ENCODE measurements at places on chromosomes 13 and 19.
A peak's percentile ranks its signal among the peaks of the same experiment; 100 is the strongest.

DNA sequence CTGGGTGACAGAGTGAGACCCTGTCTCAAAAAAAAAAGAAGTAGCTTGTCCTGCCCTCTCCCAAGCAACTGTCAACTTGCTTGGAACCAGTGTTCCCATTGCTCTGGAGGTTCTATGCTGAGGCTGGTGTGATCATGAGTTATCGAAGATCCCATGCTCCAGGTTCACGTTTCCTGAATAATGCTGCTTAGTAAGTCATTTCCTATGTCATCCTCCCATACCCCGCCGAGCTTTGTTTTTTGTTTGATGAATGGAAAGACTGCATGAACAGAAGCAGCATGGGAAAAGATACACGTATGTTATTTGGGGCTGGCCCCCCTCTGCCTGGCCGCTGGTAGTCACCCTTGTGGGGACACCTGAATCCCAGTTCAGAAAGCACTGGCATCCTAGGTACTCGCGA is 11.3 kb downstream of the SLC25A42 start:
- DNase-seq = no peak

DNA sequence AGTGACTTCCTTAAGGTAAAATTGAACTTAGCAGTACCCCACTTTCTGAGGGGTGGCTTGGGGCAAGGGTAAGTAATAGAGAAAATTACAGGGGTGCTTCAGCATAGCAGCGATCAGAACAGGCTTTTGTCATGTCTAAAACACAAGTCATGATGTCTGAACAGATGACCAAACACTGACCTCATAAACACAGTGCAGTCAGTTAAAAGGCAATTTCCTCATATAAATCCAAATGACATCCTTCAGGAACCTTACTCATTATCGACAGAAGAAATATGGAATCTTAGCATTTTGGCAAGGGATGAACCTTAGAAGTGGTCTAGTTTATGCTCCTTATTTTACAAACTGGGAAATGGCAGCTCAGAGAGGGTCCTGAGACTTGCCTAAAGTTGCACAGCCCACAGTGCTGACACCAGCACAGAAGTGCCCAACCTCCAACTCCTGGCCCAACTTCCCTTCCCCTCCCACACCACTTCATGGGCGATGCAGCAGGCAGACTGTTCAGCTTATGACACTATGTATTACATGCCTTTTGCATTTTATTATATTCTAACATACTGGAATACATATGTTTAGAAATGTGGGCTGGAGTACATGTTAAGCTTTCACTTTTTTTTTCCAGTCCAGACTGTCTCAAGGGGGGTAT is 3.6 kb downstream of the GJA3 start:
- DNase-seq = no peak

GRCh38 chr13:78054157-78054556 is 135.5 kb upstream of the EDNRB start:
- DNase-seq = no peak

- DNase-seq = no peak
These were observed 11.9 kb downstream of the KLC3 start for GRCh38 chr19:45352471-45352870.

- no peak for DNase-seq
These were observed 436.8 kb downstream of the FGF14 start for GRCh38 chr13:101965096-101965495.

- DNase-seq = no peak
These were observed 390.4 kb downstream of the RFC3 start for GRCh38 chr13:34208336-34208735.

- DNase-seq = no peak
These were observed 89.7 kb downstream of the ZAR1L start for GRCh38 chr13:32225481-32225931.

GRCh38 chr13:65677906-65678305 is 1552.2 kb downstream of the PCDH9 start:
- DNase-seq = no peak

- DNase-seq = no peak
These were observed 25.6 kb downstream of the NOSIP start for GRCh38 chr19:49554701-49555181.

- peak; percentile 62 for DNase-seq
These were observed 671 bp downstream of the ZDHHC20 start for GRCh38 chr13:21458451-21458812.

DNA sequence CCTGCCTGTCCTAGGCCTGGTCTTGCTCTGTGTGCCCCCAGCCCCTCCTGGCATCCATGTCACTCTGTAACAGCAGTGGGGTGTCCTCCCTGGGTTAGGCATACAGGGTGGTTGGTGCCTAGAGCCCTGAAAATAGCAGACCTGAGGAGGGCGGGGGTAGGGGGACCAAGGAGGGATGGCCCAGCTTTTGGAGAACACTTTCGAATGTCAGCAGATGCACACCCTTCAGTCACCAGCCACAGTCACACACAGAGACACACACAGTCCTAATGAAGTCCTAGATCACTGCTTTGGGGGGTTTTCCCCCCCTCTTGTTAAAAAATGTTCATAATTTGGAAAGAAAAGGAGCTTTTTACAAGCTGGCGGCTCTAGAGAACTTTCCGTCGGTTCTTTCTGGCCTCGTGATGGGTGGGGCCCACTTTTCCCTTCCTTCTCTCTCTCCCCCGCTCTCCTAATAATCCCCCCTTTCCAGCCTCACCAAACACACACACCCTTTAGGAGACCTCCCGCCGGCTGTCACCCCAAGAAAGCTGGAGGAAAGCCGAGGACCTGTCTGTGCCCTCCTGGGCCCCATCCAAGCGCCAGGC is 47.9 kb downstream of the LYL1 start:
- no peak for DNase-seq

GRCh38 chr19:30587869-30588268 is 215.7 kb downstream of the ZNF536 start:
- no peak for DNase-seq

- DNase-seq = no peak
These were observed 23.2 kb upstream of the EEF1AKMT1 start for GRCh38 chr13:20796791-20797508.

DNA sequence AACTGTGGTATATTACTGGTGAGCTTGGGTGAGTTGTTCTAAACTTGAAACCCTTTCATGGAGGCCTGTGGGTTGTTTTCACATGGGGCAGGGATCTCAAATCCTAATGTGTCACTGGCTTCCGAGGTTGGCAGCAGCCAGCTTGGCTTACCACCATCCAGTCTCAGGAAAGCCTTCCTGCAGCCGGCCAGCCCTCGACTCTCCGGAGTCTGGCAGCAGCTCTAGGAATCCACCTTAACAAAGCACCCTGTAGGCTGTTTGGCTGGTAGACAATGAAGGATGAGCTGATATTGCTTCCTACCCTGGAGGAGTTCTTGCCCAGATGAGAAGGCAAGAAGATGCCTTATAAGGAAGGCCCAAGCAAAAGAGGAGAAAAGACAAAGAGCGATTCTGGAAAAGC is 188.3 kb downstream of the KLF12 start:
- DNase-seq = no peak

DNA sequence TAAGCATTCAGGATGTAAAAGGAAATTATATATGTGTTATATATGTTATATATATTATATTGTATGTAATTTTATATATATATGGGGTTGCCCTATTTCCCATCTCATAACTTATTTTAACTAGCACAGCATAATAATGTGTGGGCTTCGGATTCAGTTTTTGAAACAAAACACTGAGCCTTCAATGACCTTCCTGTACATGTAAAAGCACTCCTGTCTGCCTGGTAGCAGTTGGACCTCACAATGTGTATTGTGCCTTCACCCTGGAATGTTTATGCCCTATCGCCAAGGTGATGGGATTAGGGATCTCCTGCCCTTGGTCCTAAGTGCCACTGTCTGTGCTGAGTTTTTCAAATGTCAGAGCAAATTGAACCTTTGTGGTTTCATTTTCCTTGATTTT is 968.8 kb downstream of the TUBA3C start:
- DNase-seq = no peak

DNA sequence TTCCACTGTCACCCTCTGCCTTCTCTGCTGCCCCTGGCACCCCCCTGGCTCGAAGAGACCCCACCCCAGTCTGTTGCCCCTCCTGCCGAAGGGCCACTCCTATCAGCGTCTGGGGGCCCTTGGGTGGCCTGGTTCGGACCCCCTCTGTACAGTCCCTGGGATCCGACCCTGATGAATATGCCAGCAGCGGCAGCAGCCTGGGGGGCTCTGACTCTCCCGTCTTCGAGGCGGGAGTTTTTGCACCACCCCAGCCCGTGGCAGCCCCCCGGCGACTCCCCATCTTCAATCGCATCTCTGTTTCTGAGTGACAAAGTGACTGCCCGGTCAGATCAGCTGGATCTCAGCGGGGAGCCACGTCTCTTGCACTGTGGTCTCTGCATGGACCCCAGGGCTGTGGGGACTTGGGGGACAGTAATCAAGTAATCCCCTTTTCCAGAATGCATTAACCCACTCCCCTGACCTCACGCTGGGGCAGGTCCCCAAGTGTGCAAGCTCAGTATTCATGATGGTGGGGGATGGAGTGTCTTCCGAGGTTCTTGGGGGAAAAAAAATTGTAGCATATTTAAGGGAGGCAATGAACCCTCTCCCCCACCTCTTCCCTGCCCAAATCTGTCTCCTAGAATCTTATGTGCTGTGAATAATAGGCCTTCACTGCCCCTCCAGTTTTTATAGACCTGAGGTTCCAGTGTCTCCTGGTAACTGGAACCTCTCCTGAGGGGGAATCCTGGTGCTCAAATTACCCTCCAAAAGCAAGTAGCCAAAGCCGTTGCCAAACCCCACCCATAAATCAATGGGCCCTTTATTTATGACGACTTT is 2.0 kb downstream of the ZFP36 start:
- DNase-seq = no peak

DNA sequence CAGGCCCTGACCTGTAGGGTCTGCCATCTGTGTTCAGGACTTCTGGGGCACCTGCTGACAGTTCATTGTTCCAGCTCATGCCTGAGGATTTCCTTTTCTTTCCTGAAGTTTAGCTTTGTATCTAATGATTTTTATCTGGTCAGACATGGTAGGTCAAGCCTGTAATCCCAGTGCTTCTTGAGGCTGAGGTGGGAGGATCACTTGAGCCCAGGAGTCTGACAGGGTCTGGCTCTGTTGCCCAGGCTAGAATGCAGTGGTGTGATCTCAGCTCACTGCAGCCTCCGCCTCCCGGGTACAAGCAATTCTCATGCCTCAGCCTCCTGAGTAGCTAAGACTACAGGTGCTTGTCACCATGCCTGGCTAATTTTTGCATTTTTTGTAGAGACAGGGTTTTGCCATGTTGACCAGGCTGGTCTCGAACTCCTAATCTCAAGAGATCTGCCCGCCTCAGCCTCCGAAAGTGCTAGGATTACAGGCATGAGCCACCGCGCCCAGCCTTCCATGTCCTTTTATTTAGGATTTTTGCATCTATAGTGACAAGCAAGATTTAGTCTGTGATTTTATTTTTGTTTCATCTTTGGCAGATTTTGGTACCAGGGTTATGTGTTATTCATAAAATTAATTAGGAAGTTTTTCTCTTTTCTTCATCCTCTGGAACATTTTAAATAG is 33.2 kb downstream of the CHST8 start:
- DNase-seq = no peak

GRCh38 chr13:42553098-42554046 is 20.6 kb upstream of the TNFSF11 start:
- no peak for DNase-seq

- no peak for DNase-seq
These were observed 371.3 kb downstream of the COG6 start for GRCh38 chr13:40026741-40027140.
